Right lung (tissue), 10 donors: ENCODE measurements at places on chromosomes 1 and 21. TPM values are rescaled to one million over a fixed set of nuclear protein-coding genes. Genes with fewer than 3 reads are reported as not detected.

DNA sequence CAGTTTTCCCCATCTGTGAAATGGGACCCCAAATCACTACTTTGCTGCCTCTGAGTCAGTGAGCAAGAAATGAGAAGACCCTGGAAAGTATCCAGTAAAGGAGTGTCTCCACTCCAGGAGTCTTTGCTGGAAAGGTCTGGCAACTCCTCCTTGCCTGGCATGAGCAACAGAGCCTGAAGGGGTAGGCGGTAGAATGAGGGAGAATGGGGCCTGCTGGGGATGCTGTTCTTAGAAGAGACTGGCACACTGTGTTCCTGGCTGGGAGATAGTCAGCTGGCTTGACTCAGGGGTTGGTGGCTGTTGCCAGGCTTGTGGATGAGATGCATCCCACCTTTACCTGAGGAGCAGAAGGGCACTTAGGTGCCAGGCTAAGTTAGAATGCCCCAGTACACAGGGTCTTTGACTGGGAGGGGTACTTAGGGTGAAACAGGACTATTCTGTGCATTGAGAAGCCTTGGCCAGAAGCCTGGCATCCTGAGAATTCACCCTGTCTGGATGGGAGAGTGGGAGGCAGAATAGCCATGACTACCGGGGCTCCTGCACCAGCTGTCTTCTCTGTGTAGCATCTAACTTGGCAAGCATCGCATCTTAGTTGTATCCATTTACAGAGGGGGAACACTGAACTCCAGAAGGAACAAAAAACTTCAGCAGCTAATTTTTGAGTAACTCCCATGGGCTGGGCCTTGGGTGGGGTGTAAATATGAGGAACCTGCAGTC, 2.5 kb downstream of the MFSD2A start:
- DNase-seq, result no peak

GRCh38 chr21:37118187-37118826, 45.3 kb downstream of the TTC3 start:
- no peak for DNase-seq

DNA sequence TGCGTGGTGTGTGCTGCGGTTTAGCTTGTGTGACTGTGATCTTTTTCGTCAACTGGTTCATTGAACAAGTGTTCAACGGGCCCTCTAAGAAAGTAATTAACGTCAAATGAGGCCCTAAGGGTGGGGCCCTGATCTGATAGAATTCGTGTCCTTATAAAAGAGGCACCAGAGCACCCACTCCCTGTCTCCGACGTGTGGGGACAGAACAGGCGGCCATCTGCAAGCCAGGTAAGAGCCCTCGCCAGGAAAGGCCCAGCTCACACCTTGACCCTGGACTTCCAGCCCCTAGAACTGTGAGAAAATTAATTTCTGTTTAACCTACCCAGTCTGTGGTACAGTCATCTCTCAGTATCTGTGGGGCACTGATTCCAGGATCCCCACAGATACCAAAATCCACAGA, 20.4 kb upstream of the SAMD11 start:
- no peak for DNase-seq

DNA sequence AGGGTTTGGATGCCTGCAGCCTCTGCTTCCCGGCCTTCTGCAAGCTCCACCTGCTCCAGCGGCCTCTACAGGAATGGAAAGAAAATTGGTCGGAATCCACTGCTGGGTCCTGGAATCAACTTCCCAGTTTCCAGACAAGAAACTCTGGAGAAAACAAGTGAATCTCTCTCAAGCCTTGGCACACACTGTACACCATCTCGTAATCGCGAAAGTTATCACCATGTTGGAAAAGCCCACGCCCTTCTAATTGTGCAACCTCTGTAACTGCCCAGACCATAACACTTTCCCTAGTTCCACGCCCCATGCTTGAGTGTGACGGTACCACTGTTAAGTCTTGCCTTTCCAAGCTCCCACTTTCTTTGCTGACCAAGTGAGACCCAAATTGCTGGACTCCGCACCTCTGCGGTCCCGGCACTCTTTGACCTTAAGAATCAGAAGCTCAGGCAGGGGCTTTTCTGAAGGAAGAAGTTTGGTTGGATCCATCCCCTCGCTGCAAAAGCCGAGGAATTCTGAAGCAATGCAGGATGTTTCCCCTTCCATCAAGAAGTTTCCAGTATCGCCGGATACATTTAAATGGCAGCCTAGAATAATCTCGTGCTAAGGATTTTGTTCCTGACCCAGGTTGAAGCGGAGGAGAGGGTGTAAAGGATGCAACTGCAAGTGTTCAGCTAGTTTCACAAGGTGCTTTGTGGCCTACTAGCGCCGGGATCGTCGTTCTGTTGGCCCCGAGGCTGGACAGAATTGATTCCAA, 6.2 kb downstream of the NR5A2 start:
- DNase-seq, result no peak

- no peak for DNase-seq
Observed at GRCh38 chr1:61844006-61844405, 101.7 kb downstream of the PATJ start.

GRCh38 chr21:45448810-45449657, 44.1 kb downstream of the COL18A1 start:
- DNase-seq, result no peak

- DNase-seq, result no peak
Observed at GRCh38 chr1:43491061-43491460, 37.3 kb upstream of the HYI start.

DNA sequence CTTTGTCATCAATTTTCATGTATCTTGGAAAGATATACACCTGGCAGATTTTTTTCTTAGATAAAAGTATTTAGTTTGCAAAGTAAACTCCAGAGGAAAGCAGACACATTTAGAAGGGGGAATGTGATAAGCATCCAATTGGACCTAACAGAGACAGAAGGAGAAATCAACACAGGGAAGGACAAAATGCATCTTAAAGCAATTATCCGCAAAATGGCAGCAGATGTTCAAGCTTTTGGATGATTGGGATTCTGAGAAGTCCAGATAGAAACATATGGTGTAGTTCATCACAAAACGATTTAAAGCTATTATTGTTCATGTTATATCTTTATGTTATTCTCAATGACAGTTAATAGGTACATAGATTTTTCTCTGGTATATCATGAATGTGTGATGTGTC, 1153.1 kb upstream of the B3GALT2 start:
- no peak for DNase-seq

DNA sequence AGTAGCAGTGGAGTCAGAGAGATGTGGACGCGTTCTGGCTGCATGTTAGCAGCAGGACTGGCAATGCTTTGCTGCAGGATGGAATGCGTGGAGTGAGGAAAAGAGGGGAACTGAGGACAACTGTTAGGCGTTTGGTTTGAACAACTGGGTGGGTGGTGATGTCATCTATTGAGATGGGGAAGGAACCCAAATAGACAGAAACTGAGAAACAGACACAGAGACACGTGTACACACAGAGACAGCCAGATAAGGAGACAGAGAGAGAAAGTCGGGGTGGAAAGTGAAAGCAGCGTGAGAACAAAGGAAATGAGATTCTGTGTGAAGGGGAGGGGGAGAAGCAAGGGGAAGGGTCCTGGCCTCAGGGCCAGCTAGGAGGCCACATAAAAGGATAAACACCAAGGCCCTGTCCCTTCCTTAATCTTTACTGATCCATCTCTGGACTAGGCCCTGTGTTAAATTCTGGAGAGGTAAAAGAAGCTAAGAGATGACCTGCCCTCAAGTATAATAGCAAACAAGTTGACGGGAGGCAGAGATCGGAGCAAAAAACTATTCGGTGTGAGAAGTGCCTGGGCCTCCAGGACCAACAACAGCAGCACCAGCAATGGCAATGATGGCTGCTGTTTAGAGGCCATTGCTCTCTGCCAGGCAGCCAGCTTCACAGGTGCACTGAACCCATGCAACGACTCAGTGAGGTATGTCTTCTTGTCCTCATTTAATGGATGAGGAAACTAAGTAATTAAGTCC, 31.6 kb downstream of the VWA5B1 start:
- no peak for DNase-seq

DNA sequence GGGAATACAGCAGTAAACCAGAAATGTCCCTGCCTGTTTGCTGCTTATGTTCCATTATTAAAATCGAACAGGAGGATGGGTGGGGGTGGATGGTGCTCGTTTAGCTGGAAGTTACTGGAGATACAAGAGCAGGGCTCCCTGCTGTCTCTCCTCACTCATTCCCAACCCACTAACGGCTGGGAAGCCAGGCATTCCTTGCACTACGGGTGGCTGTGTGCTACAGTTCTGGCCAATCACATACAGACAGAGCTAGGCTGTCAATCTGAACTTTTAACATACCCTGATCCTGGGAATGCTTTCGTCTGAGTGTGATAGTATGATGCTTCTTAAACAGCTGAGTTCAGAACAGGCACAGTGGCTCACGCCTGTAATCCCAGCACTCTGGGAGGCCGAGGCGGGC, 7.0 kb downstream of the SIPA1L2 start:
- no peak for DNase-seq

DNA sequence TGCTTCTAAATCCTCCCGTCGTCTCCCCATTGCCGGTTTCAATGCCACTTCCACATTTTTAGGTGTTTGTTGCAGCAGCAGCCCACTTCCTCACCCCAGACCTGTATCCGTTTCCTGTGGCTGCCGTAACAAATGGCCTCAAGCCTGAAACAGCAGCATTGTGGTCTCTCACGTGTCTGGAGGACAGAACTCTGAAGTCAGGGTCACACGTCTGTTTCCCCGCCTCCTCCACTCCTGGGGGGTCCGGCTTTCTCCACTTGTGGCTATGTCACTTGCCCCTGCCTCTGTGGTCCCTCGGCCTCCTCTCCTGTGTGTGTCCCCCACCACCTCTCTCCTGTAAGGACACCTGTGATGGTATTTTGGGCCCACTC, 21.8 kb downstream of the TRPM2 start:
- no peak for DNase-seq

GRCh38 chr1:21891621-21892479, 45.3 kb downstream of the HSPG2 start:
- DNase-seq, result no peak

DNA sequence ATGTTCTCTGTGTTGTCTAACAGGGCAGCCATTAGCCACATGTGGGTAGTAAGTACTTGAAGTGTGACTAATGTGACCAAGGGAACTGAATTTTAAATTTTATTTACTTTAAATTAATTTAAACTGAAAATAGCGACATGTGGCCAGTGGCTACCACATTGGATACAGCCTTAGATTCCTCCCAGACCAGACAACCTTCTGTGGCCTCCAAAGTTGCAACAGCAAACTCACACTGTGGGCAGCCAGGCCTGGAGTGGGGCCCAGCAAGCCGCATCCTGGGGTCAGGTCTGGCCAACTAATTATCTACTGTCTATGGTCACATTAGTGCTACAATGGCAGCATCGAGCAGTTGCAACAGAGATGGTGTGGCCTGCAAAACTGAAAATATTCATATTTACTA, 11.7 kb downstream of the EIF2D start:
- no peak for DNase-seq

DNA sequence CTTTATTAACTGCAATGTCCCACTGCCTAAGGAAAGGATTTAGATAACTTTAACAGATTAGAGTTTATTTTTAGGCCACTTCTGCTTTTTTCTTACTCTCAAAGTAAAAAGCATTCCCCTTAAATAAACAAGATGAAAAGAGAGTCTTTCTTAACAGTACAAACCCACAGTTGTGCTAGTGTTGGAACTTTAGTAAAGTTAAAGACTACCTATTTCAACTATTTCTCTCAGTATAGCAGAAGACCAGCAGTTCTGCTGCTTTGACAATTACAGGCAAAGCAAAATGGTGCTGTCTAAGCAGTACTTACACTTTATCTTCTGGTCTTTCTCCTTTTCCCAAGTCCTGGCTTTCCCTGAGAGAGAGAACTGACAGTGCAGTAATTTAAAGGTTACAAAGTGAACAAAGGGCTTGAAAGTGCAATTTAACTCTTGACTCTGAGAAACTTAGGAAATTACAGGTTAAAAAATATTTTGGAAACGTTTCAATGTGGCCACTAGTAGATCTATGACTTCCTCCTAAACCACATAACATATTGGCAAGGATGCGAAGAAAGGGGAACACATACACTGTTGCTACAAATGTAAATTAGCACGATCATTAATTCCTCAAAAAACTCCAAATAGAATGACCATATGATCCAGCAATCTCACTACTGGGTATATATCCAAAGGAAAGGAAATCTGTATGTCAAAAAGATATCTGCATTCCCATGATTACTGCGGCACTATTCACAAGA, 135.4 kb upstream of the POGK start:
- DNase-seq, result no peak

- DNase-seq, result no peak
Observed at GRCh38 chr21:26055010-26055409, 115.6 kb downstream of the APP start.

- DNase-seq, result no peak
Observed at GRCh38 chr1:202848191-202848542, 37.4 kb downstream of the PCAT6 start.

- no peak for DNase-seq
Observed at GRCh38 chr1:188778578-188778977, 1699.1 kb downstream of the BRINP3 start.

- DNase-seq, result no peak
Observed at GRCh38 chr1:85707267-85707989, 805 bp downstream of the ZNHIT6 start.

- no peak for DNase-seq
Observed at GRCh38 chr1:79043506-79043905, 37.0 kb upstream of the ADGRL4 start.

- DNase-seq, result no peak
Observed at GRCh38 chr1:41357451-41358101, 3.7 kb upstream of the FOXO6 start.

- DNase-seq, result no peak
Observed at GRCh38 chr1:39047374-39048229, 21.5 kb downstream of the NDUFS5 start.

DNA sequence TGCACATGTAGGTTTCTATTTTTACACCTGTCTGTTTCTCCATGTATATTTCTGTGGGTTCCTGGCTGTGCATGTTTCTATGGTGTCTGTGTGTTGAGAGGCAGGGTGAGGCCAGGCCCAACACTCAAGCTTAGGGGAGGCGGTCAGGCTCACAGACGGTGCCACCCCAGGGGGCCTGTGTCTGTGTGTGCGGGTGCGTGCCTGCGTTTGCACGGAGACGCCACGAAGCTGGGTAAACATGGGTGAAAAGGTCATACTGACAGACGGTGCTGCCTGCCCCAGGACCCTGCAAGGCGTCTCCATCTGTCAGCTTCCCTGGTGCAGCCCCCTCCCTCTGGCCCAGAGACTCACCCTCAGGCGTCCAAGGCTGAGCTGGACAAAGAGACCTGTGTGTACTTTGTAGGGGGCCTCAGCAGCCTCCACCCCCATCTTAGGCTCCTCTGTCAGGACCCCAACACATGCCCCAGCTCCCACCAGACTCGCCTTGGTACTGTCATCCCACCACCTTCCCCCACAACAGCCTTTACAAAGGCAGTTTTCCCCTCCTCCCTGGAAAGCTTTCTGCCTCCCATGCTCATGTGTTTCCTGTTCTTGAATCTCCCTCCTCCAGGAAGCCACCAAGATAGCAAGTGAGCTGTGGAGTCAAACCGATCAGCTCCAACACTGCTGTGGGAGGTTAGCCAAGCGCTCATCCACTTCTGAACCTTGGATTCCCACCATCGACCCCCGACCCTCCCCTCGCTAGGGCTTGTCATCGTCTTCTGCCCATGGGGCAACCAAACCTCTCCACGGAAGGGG, 34.1 kb downstream of the PTPRF start:
- no peak for DNase-seq

GRCh38 chr1:230215031-230215430, 148.0 kb downstream of the GALNT2 start:
- DNase-seq, result no peak

GRCh38 chr1:38733761-38734160, 125.8 kb downstream of the RRAGC start:
- DNase-seq, result no peak

The IKBKE gene
- 4.9 TPM for polyA plus RNA-seq

The CRP gene
- polyA plus RNA-seq, result not detected

The IGSF5 gene
- polyA plus RNA-seq, result 0.54 TPM

The CTXND2 gene
- polyA plus RNA-seq, result 0.13 TPM

The CRB1 gene
- polyA plus RNA-seq, result 0.38 TPM

The LPAR3 gene
- 1.4 TPM for polyA plus RNA-seq

The CFHR1 gene
- polyA plus RNA-seq, result 5.3 TPM

The FCRL2 gene
- polyA plus RNA-seq, result 0.12 TPM
